ENCODE measurements at places on chromosomes 2 and 18.

GRCh38 chr2:74291218-74291544 is 52.0 kb downstream of the SLC4A5 start:
- DNase-seq, result no peak

- no peak for DNase-seq
Measured at GRCh38 chr2:145116056-145116455, 596.1 kb upstream of the ZEB2 start.

DNA sequence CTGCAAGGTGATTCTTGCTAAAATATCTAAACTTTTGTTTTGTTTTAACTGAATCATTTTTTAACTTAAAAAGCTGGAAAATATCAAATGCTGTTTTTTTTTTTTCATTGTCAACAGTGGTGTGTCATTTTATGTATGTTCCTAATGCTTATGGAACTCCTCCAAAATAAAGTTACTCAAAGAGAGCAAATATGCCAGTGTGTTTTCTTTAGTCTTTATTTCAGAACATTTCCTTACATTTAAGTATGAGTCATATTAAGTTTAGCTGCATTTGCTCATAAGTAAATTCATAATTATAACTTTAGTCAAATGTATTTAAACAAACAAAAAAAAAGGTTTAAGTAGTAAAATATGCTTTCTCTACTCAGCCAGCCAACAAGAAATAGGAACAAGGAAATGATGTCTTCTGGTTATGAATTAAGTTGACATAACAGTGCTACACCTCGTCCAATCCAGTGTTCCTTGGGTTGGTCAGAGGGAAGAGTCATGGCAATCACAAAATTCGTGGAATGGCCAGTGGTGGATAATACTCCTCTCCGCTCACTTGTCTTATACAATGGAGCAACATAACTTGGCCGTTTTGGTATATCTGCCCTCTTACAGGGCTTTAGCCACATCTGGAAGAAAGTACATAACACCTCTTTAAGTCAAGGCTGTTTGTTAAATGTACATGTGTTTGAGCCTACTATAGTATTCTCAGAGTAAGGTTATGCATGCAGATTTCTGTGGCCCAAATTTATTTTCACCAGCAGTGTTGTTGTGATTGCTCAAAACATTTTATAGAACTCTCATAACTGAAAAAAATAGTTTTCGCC is 80.7 kb downstream of the SLC39A10 start:
- no peak for DNase-seq

GRCh38 chr18:40037356-40037755 is 1917.7 kb upstream of the PIK3C3 start:
- DNase-seq, result no peak

DNA sequence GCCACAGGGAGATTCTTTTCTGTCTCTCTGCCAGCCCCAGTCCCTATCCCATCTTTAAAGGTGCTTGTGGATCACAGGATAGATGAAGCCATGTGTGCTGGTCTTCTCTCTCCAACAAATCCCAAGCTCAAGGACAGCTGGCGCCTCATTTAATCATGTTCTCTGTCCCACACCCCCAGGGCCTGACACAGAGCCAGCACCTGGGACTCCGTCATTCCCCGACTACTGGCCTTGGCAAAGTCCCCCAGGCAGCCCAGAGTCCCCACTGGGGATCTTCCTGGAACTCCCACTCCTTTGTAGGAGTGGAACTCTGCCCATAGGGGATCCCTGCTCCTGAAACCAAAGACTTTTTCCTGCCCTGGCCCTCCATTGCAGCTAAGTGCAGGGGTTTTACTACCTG is 60.8 kb downstream of the MTHFD2 start:
- no peak for DNase-seq

- DNase-seq, result no peak
Measured at GRCh38 chr2:113164930-113165585, 8.7 kb upstream of the PSD4 start.

- DNase-seq, result no peak
Measured at GRCh38 chr18:74803769-74804168, 206.1 kb downstream of the ZNF407 start.

DNA sequence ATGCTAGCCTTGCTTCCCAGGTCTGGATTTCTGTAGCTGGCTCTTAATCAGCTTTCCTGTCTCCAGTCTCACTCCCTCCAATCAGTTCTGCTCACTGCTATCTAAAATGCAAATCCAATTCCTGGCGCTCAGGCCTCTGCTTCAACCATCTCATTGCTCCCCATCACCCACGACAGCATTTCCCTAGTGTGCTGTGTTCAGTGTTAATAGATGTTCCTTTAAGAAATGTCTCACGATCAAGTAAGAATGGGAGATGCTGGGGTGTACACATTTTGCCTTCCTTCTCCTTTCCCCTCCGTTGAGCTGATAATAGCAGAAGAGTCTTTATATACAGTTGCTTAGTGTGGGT is 1.6 kb upstream of the PUM2 start:
- DNase-seq, result no peak

- no peak for DNase-seq
Measured at GRCh38 chr2:51624995-51625394, 593.1 kb upstream of the NRXN1 start.

- no peak for DNase-seq
Measured at GRCh38 chr2:182668671-182669070, 47.4 kb upstream of the DNAJC10 start.
